NCI-H1436 treated with DMSO at 0.1 percent for 48 hours (cell line): ENCODE measurements at places on chromosomes 11 and 22.

DNA sequence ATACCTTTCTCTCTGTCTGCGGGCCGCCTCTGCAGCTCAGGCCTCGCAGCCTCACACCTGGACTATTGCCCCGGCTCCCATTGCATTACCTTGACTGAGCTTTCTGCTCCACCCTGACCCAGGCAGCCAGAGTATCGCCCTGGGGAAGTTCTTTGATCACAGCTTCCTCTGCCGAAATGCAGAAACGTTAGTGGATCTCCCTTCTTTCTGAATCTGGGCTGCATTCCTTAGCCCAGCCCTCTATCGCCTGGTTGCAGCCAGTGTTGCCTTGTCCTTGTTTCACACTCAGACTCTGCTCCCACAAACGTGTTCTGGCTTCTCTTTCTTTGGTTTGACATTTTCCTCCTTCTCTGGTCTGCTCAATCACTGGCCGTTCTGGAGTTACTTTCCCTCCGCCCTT is 195.7 kb downstream of the ADAMTS15 start:
- no peak for DNase-seq

DNA sequence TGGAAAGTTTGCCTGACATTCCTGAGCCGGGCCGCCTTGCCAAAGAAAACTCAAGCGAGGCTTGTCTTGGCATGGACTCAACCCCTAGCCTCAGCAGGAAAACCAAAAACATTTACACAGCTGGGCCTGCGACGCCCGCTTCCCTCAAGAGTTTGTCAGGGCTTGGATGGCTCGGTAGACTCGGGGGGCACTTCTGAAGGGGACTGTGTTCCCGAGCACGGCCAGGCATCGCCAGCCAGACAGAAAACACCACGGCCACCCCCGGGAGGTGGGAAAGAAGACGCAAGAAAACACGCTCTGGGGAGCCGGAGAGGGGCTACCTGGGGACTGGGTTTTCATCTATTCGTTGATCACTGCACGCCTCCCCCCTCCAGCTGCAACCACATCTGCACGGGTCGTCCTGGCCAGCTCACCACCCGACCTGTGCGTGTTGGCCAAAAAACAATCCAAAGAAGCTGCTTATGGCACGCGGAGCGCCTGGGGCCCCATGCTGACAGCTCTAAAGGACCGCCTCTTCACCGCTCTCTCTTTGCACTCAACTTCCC is 380.7 kb downstream of the MN1 start:
- no peak for DNase-seq

- DNase-seq, result no peak
These were observed 532.3 kb downstream of the DLG2 start for GRCh38 chr11:85094795-85095194.

DNA sequence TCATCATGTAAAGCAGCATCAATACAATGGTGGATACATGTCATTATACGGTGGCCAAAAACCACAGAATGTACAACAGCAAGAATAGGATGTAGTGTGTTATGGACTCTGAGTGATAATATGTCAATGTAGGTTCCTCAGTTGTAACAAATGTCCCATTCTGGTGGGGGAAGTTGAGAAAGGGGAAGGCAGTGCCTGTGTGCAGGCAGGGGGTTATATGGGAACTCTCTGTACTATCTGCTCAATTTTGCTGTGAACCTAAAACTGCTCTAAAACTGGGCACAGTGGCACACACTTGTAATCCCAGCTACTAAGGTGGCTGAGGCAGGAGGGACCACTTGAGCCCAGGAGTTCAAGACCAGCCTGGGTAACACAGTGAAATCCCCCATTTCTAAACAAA is 5.9 kb downstream of the CHKA start:
- DNase-seq, result no peak

- no peak for DNase-seq
These were observed 14.4 kb upstream of the SCGB1A1 start for GRCh38 chr11:62404435-62404834.

DNA sequence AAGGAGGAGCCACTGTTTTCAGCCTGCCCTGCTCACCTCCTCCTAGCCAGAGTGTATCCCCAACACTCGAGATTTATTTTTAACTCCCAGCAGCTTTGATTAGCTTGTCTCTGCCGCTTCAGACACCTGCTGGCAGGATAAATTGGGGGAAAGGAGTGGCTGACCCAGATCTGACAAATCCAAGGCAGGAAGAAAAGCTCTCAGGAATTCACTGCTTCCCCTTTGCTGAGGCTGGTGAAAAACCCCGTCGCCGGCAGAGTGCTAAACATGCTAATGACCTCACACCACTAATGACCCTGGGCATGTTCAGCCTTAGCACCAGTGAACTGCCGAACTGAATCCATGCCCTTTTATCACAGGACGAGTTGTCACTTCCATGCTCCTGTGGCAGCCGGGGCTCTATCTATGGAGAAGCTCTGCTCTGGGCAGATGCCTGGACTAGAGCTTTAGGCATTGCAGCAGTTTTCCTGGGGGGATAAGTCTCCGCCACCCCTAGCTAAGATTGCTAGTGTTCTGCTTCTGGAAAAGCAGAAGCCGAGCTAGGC is 52.2 kb downstream of the FEZ1 start:
- no peak for DNase-seq

DNA sequence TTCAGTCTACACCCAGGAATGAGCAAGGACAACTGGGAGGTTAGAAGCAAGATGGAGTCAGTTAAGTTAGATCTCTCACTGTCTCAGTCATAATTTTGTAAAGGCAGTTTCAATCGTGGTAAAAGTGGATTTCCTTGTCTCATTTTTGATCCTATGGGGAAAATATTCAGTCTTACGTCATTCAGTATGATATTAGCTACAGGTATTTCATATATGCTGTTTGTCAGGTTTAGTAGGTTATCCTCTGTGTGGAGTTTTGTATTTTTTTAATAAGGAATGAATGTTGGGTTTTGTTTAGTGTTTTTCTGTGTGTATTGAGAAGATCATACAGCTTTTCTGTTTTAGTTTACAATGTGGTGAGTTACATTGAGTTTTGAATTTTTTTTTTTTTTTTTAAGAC is 11.8 kb downstream of the SPECC1L start:
- DNase-seq, result no peak

DNA sequence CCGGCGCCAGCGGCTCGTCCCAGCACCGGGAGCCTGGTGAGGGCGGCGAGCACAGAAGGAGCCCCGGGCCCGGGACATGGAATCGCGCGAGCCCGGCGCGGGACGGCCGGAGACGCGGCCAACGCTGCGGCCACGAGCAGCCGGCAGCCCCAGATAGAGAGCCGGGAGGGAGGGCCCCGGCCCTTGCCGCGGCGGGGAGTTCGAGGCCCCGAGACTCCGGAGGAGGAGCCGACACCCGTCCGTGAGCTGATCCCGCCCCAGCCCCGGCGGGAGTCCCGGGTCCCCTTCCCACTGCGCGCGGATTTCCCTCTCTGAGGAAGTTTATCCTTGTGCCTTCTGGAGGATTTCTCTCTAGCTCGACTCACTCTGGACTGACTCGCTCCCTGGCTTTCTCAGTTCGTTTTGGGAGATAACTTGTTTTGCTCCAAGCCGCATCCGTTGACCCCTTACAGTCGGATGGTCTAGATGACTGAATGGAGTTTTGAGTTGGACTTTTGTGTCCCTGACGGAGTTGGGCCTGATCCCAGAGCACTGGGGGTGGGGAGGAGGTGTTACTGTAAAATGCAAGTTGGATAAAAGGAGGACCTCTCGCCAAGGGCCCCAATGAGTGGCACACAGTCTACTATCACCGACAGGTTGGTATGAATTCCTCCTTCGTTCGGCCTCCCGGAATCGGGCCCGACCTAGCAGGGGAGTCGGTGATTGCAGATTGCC is 585 bp downstream of the ARHGEF12 start:
- DNase-seq, result no peak
